Right renal pelvis (tissue), 4 donors: ENCODE measurements at places on chromosomes 5 and 9. TPM values are rescaled to one million over a fixed set of nuclear protein-coding genes. Genes with fewer than 3 reads are reported as not detected.

GRCh38 chr9:14325147-14325546 lies 11.2 kb upstream of the NFIB start:
- DNase-seq = no peak

Gene TPPP
- 6.2 TPM for polyA plus RNA-seq

GRCh38 chr5:108858959-108859358 lies 111.3 kb downstream of the FER start:
- DNase-seq = no peak

DNA sequence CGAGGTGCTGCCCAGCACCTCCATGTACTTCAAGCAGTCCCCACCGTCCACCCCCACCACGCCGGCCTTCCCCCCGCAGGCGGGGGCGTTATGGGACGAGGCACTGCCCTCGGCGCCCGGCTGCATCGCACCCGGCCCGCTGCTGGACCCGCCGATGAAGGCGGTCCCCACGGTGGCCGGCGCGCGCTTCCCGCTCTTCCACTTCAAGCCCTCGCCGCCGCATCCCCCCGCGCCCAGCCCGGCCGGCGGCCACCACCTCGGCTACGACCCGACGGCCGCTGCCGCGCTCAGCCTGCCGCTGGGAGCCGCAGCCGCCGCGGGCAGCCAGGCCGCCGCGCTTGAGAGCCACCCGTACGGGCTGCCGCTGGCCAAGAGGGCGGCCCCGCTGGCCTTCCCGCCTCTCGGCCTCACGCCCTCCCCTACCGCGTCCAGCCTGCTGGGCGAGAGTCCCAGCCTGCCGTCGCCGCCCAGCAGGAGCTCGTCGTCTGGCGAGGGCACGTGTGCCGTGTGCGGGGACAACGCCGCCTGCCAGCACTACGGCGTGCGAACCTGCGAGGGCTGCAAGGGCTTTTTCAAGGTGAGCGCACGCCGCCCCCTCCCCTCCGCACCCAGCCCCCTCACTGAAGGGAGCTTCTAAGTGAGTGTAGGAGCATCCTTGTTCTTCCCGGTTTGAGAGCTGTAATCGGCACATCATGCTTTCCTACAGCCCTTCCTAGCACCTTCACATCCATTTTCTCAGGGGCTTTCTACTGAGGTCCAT lies 6.9 kb downstream of the NR4A3 start:
- no peak for DNase-seq

Gene MYOZ3
- 6.4 TPM for polyA plus RNA-seq

GRCh38 chr9:126496781-126497659 lies 116.7 kb upstream of the LMX1B start:
- DNase-seq = no peak

Gene LCN6
- polyA plus RNA-seq = not detected

Gene SSBP2
- 96.7 TPM for polyA plus RNA-seq

- DNase-seq = no peak
These were observed 65.4 kb downstream of the PRRC1 start for GRCh38 chr5:127582773-127583370.

- DNase-seq = no peak
These were observed 170.9 kb upstream of the STK32A start for GRCh38 chr5:147063943-147064342.

DNA sequence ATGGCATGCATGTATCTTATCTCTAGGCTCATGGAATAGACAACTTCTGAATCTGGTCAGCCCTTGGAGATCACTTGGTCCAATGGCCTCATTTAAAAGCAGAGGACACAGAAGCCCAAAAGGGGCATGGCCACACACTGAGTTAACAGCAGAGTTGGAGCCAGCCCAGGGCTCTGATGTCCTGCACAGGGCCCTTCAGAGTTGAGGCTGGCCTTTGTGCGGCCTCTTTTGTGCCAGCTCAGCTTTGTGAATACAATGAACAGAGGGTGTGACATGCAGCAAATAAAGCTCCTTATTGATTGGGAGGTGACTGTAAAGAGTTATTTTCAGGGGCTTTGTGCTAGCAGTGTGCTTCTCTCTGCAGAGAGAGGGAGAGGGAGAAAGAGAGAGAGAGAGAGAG lies 150.1 kb upstream of the STK32A start:
- DNase-seq = no peak

DNA sequence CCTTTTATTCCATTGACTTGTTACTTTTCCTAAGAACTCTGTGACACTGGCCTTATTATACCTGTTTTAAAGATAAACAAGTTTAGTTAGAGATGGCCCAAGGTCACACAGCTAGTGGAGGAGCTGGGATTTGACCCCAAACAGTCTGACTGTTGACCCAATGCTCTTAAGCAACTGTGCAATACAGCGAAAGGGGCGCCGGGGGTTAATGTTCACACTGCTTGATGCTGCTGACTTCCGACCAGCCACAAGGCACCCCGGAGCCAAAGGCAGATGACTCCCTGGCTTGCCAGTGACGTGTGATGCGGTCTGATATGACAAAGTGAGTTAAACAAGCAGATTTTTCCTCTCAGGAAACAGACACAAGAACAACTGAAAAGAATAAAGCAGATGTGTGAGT lies 23.9 kb downstream of the PIK3R1 start:
- no peak for DNase-seq

Gene ZNG1C
- polyA plus RNA-seq = 21.0 TPM

GRCh38 chr5:140785905-140786686 lies at the start of gene PCDHA1:
TSS of gene PCDHA1 (plus strand) at chr5:140786140.
- DNase-seq = no peak

DNA sequence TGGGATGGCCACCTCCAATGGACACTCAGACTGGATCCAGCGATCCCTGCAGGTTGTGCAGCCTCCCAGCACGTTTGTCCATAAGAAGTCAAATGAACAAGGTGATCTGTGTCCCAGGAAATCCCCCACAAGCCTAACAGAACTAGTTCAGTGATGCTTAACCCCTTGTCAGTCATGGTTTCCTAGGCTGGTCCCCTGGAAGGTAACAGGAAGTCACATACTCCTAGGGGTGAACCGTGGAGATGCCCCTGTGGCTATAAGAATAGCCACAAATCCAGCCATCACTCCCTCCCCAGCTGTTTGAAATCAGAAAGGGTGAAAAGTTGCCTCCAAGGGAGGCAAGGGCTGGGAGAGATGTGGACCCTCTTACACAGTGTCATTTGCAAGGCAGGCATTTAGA lies 22.5 kb downstream of the PAX5 start:
- no peak for DNase-seq

Gene SPOCK1
- 8.9 TPM for polyA plus RNA-seq

Gene KCNV2
- 0.09 TPM for polyA plus RNA-seq

- no peak for DNase-seq
These were observed 115.2 kb upstream of the IFNE start for GRCh38 chr9:21597284-21597683.

- no peak for DNase-seq
These were observed 84.8 kb downstream of the TLE1 start for GRCh38 chr9:81604306-81605169.

- no peak for DNase-seq
These were observed 71.2 kb downstream of the PLAC8L1 start for GRCh38 chr5:146034127-146034526.

DNA sequence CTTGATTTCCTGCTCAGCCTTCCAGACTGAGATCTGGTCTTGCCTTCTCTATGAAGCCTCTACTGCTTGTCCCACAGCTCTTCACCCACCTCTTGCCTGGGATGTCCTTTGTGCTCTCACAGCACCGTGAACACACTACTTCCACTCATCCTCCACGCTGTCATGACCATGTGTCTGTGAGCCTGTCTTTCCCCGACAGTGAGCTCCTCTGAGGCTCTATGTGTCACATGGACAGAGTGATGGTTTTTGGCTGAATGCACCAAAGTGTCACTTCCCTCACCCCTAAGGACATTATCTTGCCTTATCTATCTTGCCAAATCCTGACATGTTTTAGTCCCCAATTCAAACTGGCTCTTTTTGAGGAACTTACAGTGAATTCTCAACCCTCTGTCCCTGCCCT lies 11.3 kb downstream of the PHYKPL start:
- DNase-seq = no peak

DNA sequence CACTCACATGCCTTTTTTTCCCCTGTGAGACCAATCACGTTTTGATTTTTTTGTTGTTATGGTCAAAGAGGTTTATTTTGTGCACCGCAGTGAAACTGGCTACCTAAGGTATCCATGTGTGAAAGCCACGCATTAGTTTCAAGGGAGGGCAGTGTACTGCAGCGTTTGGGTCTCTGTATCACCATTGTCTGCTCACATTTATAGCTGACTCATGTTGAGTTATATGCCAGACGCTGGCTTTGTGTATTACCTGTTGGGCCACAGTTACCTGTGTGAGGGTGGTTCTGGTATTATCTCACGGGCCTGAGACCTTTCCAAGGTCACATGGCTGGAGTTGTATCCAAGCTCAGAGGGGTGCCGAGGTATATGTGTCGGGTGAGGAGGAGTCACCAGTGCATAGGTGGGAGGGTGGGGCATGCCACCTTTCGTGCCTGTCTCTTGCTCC lies 75.8 kb downstream of the ARHGAP26 start:
- no peak for DNase-seq

GRCh38 chr9:122944960-122945888 lies 4.4 kb downstream of the RABGAP1 start:
- DNase-seq = no peak

Gene PLEKHG4B
- polyA plus RNA-seq = 10.7 TPM

GRCh38 chr9:136264031-136264430 lies 18.4 kb upstream of the QSOX2 start:
- no peak for DNase-seq

DNA sequence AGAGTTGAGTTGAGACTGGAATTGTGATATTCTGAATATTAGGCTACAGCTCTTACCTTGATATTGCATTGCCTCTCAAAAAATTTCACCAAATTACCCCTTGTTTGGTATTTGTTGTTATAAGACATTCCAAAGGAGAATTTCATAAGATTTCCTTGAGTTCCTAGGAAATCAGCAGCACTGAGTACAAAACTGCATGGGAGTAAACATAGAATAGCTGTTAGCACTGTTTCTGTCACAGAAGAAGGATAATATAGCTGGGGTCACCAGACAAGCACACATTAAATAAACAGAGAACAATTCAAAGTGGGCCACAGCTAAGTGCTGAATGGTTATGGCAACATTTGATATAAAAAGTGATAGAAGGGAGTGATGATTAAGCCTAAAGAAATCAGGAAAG lies 724.3 kb downstream of the PRELID2 start:
- no peak for DNase-seq

DNA sequence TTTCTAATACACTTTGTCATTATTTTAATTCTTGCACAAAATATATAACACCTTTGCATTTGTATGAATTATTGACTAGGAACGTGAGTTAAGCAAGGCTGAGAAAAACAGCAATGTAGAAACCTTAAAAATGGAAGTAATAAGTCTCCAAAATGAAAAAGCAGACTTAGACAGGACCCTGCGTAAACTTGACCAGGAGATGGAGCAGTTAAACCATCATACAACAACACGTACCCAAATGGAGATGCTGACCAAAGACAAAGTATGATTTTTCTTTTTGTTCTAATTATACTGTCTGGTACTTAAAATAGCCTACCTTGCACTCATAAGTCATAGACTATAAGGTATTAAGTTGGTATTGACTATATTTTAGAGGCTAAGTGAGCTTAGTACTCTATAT lies 34.4 kb downstream of the RAD50 start:
- no peak for DNase-seq

DNA sequence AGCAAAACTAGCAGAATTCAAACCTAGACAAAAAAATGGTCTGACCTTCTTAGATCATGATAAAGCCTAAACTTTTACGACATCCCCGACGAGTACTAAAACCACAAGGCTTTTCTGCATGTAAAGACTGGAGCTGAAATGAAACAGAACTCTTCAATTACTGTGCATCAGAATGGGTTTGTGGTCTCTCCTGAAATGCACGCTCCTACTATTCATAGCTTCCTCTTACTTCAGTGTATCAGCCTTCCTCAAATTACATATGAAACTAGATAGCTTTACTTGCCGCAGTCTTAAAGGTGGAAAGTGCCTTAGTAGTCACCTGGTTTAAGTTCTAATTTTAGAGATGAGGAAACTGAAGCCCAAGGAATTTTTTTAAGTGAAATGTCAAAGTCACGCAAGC lies 24.6 kb upstream of the MED10 start:
- DNase-seq = no peak

Gene PDCD1LG2
- polyA plus RNA-seq = not detected

GRCh38 chr9:272251-273213 lies 57.9 kb downstream of the DOCK8 start:
- no peak for DNase-seq
